ENCODE measurements at places on chromosomes 3 and 15. TPM values are rescaled to one million over a fixed set of nuclear protein-coding genes. Genes with fewer than 3 reads are reported as not detected.

Gene TMEM266
- not detected for total RNA-seq

Gene CHRFAM7A
- 0.43 TPM for total RNA-seq

Gene SKOR1
- 0.12 TPM for total RNA-seq

- no peaks in the 10 kb centered on the region for H3K36me3 ChIP-seq
- peak overlapping the region; percentile 36 for H3K27ac ChIP-seq
- H3K4me3 ChIP-seq = no peak overlapping the region
- no peak for DNase-seq
- H3K4me1 ChIP-seq = peaks cover 29% of the 10 kb centered on the region
Measured at GRCh38 chr3:37661615-37662306, 199.9 kb upstream of the CTDSPL start.

GRCh38 chr3:15926871-15927270 lies 129.1 kb upstream of the ANKRD28 start:
- H3K4me1 ChIP-seq = no peaks in the 10 kb centered on the region
- H3K27me3 ChIP-seq = no peaks in the 10 kb centered on the region
- no peak overlapping the region for H3K27ac ChIP-seq

- peaks cover 55% of the 10 kb centered on the region for H3K36me3 ChIP-seq
- no peak for DNase-seq
- H3K27ac ChIP-seq = no peak overlapping the region
- H3K4me3 ChIP-seq = no peak overlapping the region
- H3K27me3 ChIP-seq = no peaks in the 10 kb centered on the region
Measured at GRCh38 chr15:74445816-74446763, 12.3 kb upstream of the SEMA7A start.

DNA sequence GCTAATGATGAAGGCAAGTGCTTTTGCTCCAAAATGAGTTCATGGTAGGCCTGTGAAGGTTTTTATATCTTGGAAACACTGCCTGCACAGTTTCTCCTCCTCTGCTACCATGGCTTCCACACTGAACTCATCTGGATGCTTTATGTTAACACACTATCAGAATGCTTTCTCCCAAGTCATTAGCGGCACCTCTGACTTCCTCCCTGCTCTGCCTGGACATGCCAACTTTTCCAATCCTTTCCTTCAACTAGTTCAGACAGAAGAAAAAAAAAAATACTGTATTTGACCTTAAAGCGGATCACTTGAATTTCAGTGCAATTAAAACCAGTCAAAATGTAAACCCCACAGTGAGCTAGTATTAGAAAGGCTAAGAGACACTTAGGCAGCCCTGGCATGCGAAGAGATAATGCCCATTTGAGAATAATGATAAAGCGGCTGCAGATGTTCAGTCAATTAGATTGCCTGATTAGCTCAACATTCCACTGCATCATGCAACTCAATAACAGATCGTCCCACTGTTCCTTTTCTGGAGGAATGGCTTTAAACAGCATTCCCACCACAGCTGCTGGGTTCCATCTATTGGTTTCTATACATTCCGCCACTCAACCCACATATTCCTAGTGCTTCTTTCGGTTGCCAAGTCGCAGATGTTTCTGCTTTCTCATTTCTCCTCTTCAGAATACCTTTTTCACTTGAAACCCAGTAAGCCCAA lies 51.7 kb downstream of the CNTN3 start:
- no peak overlapping the region for H3K4me3 ChIP-seq
- no peaks in the 10 kb centered on the region for H3K4me1 ChIP-seq
- no peak overlapping the region for H3K27ac ChIP-seq
- no peaks in the 10 kb centered on the region for H3K27me3 ChIP-seq
- DNase-seq = no peak
- no peaks in the 10 kb centered on the region for H3K36me3 ChIP-seq

DNA sequence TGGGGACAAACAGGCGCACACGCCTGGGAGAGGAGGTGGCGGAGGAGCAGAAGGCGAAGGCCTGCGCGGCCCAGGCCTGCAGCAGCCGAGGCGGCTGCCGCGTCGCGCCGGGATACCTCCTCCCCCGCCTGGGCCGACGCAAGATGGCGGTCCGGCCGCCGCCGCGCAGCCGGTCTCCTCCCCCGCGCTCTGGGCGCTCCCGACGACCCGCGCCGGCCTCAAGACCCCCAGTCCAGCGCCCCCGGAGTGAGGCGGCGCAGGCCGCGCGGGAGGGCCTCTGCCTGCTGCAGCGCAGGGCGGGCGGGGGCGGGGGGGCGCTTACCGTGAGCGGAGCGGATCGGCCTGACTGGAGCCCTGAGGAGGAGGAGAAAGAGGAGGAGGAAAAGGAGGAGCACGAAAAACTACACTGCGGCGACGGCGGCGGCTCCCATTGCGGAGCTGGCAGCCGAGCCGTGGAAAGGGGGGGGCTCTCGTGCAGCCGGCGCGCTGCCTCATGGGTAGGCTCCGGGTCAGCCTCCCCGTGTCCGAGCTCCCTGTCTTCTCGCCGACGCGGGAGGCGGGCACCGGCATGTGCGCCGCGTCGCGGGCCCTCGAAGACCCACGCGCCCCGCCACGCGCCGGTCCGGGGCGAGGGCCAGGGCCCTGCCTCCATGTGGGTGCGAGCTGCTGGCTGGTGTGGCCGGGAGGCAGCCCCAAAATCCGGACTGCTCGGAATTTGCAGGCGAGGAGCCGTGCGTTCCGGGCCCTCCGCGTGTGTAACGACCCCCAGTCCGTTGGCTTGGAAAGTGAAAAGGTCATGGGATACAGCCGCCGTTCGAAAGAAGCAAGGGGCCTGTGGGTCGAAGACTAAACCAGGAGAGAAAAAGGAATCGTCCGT lies at the start of gene ZNF280D:
TSS of gene ZNF280D (minus strand) at position 374 of the 877 bp plus-strand sequence. CDS start 26,400 bp downstream, outside the sequence.
- H3K27me3 ChIP-seq = no peaks in the 10 kb centered on the region
- H3K4me3 ChIP-seq = peak within 1 kb of the TSS; percentile 68
- no peaks in the 10 kb centered on the region for H3K36me3 ChIP-seq
- peak; percentile 88 for DNase-seq
- no peaks in the 10 kb centered on the region for H3K4me1 ChIP-seq

DNA sequence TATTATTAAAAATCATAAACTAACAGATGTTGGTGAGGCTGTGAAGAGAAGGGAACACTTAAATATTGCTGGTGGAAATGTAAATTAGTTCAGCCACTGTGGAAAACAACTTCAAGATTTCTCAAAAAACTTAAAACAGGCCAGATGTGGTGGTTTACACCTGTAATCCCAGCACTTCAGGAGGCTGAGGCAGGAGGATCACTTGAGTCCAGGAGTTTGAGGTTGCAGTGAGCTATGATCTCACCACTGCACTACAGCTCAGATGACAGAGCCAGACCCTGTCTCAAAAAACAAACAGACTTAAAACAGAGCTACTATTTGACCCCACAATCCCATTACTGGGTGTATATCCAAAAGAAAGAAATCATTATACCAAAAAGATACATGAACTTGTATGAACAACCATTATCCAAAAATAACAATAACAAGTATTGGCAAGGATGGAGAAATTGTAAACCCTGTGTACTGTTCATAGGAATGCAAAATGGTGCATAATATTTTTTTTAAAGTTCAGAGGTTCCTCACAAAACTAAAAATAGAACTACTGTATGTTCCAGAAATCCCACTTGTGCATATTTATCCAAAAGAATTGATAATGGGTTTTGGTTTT lies 25.5 kb downstream of the ZNF148 start:
- H3K27me3 ChIP-seq = no peaks in the 10 kb centered on the region
- H3K4me1 ChIP-seq = peaks cover 17% of the 10 kb centered on the region
- H3K36me3 ChIP-seq = no peaks in the 10 kb centered on the region
- H3K27ac ChIP-seq = no peak overlapping the region

DNA sequence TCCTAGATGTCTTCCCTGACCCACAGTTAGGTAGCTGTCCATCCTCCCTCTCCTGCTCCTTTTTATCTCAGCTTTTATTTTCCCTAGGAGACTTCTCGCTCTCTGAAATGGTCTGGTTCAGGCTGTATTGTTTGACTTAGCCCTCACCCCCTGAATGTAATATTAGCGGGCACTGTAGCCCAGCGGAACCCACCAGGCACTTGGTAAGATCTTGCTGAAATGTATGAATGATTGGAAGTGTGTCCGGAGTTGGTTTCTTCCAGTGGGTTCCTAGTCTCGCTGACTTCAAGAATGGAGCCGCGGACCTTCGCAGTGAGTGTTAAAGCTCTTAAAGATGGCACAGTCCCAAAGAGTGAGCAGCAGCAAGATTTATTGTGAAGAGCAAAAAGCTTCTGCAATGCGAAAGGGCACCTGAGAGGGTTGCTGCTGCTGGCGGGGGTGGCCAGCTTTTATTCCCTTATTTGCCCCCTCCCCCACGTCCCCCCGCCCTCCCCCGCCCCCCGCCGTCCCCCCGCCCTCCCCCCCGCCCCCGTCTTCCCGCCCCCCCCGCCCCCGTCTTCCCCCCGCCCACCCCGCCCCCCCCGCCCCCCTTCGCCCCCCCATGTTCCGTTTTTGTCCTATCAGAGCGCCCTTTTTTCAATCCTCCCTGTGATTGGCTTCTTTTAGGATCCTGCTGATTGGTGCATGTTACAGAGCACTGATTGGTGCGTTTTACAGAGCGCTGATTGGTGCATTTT lies 694 bp upstream of the EEFSEC start:
- H3K4me1 ChIP-seq = no peaks in the 10 kb centered on the region
- peaks cover 3% of the 10 kb centered on the region for H3K36me3 ChIP-seq
- peak overlapping the region; percentile 92 for H3K27ac ChIP-seq
- H3K27me3 ChIP-seq = no peaks in the 10 kb centered on the region

DNA sequence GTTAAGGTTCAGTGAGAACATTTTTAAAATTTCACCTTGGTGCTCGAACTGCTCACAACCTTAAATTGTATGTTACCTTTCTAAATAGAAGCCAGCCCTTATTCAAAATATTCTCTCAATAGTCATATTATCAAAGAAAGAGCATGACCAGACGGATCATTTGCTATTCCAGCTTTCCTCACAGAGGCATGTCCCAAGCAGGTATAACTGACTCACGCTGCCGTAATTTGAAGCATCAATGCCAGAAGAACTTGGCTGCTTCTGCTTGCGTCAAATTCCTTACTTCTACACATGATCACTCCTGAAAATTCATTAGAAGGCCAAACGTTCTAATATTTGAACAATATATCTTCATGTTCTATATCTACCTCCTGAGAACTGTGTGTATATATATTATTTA lies 69.5 kb upstream of the VGLL4 start:
- H3K4me1 ChIP-seq = no peaks in the 10 kb centered on the region
- no peak for DNase-seq
- H3K4me3 ChIP-seq = no peak overlapping the region
- no peaks in the 10 kb centered on the region for H3K27me3 ChIP-seq

- no peak overlapping the region for H3K4me3 ChIP-seq
- no peak overlapping the region for H3K27ac ChIP-seq
- no peak for DNase-seq
- H3K36me3 ChIP-seq = no peaks in the 10 kb centered on the region
- no peaks in the 10 kb centered on the region for H3K4me1 ChIP-seq
- no peaks in the 10 kb centered on the region for H3K27me3 ChIP-seq
Measured at GRCh38 chr15:72785432-72785831, 1.9 kb upstream of the ADPGK start.

GRCh38 chr3:135853981-135854380 lies 111.5 kb upstream of the PPP2R3A start:
- H3K4me3 ChIP-seq = no peak overlapping the region
- H3K27ac ChIP-seq = no peak overlapping the region
- H3K4me1 ChIP-seq = no peaks in the 10 kb centered on the region
- DNase-seq = no peak
